Activated T-cell treated with anti-CD3 and anti-CD28 coated beads, Interleukin-2, amount 50 U/mL, for 72 hours (primary cell): ENCODE measurements at places on chromosomes 4 and X. TPM values are rescaled to one million over a fixed set of nuclear protein-coding genes. Genes with fewer than 3 reads are reported as not detected.

GRCh38 chrX:10415306-10416001 lies 204.9 kb downstream of the MID1 start:
- H3K27me3 ChIP-seq: no peaks in the 10 kb centered on the region
- H3K4me3 ChIP-seq: no peak overlapping the region
- no peaks in the 10 kb centered on the region for H3K36me3 ChIP-seq
- no peak overlapping the region for H3K27ac ChIP-seq
- no peak for DNase-seq

DNA sequence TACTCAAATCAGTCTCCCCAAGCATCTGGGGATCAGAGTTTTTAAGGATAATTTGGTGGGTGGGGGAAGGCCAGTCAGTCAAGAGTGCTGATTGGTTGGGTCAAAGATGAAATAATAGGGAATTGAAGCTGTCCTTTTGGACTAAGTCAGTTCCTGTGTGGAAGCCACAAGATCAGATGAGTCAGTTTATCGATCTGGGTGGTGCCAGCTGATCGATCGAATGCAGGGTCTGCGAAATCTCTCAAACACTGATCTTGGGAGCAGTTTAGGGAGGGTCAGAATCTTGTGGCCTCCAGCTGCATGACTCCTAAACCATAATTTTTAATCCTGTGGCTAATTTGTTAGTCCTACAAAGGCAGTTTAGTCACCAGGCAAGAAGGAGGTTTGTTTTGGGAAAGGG lies 17.3 kb upstream of the GLUD2 start:
- no peak for DNase-seq
- no peak overlapping the region for H3K4me3 ChIP-seq
- H3K4me1 ChIP-seq: no peaks in the 10 kb centered on the region
- no peaks in the 10 kb centered on the region for H3K36me3 ChIP-seq
- no peak overlapping the region for H3K27ac ChIP-seq

Gene MAEA
- 38.4 TPM for total RNA-seq

Gene ZDHHC15
- 0.82 TPM for total RNA-seq

- no peaks in the 10 kb centered on the region for H3K36me3 ChIP-seq
- H3K27me3 ChIP-seq: peaks cover 80% of the 10 kb centered on the region
- H3K4me3 ChIP-seq: peak overlapping the region; percentile 17
These were observed 9.5 kb downstream of the GSX2 start for GRCh38 chr4:54109241-54110018.

DNA sequence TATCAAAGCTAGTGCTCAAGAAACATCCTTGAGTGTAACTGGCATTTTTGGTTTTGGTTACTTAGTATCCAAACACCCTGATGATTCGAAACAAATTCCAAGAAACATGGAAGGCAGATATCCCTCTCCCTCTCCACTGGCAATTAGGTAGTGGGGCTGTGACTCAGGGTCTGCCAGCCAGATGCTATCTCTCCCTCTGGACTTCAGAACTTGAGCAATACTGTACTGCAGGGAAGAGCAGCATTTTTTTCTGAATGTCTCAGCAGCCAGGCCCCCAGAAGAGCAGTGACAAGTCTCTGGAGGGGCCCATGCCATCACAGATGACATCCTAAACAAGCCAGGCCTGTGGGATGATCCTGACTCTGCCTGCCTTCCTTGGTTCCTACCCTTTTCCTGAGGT lies 37.3 kb upstream of the BCORL1 start:
- DNase-seq: no peak
- H3K27ac ChIP-seq: no peak overlapping the region
- H3K4me1 ChIP-seq: no peaks in the 10 kb centered on the region
- no peaks in the 10 kb centered on the region for H3K36me3 ChIP-seq
- H3K27me3 ChIP-seq: peaks cover 7% of the 10 kb centered on the region

DNA sequence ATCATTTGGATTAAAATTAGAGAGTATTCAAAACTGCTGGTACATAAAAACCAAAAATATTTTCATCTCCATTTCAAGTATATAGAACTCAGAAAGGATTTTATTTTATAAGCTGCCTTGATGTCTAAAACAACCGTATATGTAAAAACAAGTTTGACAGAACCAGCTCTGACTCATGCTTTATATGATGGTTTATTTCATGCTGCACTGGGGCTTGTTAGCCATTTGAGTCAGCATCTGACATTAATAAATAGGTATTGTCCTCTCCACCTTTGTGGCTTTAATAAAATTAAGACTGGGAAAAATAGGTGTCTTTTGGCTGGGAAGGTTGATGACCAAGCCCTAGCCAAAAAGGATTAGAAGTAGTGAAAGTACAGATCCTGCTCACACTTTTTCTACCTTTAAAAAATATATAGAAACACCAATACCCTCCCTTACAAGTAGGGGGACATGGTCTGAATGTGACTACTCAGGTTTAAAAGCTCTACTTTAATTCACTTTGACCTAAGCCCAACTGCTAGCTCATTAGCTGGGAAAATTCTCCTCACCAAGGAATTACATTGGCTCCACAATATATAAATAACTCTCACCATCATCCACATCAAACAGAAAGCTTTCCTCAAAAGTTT lies 228.1 kb downstream of the ADAMTS3 start:
- H3K4me3 ChIP-seq: no peak overlapping the region
- no peaks in the 10 kb centered on the region for H3K27me3 ChIP-seq
- no peak overlapping the region for H3K27ac ChIP-seq
- H3K4me1 ChIP-seq: no peaks in the 10 kb centered on the region
- no peak for DNase-seq
- H3K36me3 ChIP-seq: no peaks in the 10 kb centered on the region

Gene FAM9B
- total RNA-seq: not detected

- no peak overlapping the region for H3K4me3 ChIP-seq
- H3K27me3 ChIP-seq: peaks cover 23% of the 10 kb centered on the region
- no peaks in the 10 kb centered on the region for H3K36me3 ChIP-seq
- H3K27ac ChIP-seq: no peak overlapping the region
These were observed 167.5 kb upstream of the DGKK start for GRCh38 chrX:50638123-50638522.

DNA sequence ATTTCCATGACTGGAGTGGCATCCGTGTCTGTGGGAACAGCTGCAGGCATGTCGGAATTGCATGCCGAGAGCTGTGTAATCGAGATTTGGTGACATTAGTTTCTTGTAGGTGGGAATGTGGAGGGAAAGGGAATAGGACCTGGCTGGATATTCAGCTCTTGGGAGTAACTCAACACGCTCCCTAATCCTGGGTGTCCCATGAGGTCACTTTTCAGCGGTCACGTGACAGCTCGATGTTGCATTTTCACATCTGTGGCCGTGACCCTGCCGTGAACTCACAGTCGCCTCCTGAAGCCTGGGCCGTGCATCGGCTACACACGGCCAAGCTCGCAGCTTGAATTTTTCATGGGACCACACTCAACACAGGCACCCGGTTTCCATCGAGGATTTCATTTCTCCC lies 25.8 kb upstream of the PSAPL1 start:
- H3K36me3 ChIP-seq: no peaks in the 10 kb centered on the region
- H3K4me3 ChIP-seq: no peak overlapping the region
- no peak for DNase-seq
- no peaks in the 10 kb centered on the region for H3K4me1 ChIP-seq
- H3K27me3 ChIP-seq: no peaks in the 10 kb centered on the region

Gene SLC6A14
- not detected for total RNA-seq

Gene SLC16A2
- 0.36 TPM for total RNA-seq

Gene PF4V1
- total RNA-seq: not detected

GRCh38 chrX:456551-457291 lies 70.0 kb upstream of the PPP2R3B start:
- H3K27ac ChIP-seq: no peak overlapping the region
- H3K4me1 ChIP-seq: no peaks in the 10 kb centered on the region
- no peaks in the 10 kb centered on the region for H3K36me3 ChIP-seq
- DNase-seq: no peak
- peaks cover 15% of the 10 kb centered on the region for H3K27me3 ChIP-seq

- H3K36me3 ChIP-seq: no peaks in the 10 kb centered on the region
- H3K27me3 ChIP-seq: no peaks in the 10 kb centered on the region
- peaks cover 6% of the 10 kb centered on the region for H3K4me1 ChIP-seq
- DNase-seq: no peak
These were observed 176.6 kb upstream of the GALNTL6 start for GRCh38 chr4:171636606-171637005.

Gene ZNF732
- total RNA-seq: not detected

DNA sequence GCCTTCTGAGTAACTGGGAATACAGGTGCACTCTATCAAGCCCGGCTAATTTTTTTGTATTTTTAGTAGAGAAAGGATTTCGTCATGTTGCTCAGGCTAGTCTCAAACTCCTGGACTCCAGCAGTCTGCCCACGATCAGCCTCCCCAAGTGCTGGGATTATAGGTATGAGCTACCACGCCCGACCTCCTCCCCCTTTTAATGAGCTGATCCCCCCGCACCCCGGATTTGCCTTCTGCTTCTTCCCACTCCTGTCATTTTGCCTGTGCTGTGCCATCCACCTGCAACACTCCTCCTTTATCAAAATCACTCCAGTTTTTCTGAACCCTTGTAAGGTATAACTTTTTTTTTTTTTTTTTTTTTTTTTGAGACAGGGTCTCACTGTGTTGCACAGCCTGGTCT lies 33.4 kb downstream of the SPINK2 start:
- no peaks in the 10 kb centered on the region for H3K27me3 ChIP-seq
- H3K27ac ChIP-seq: no peak overlapping the region
- H3K4me1 ChIP-seq: no peaks in the 10 kb centered on the region
- H3K4me3 ChIP-seq: no peak overlapping the region

DNA sequence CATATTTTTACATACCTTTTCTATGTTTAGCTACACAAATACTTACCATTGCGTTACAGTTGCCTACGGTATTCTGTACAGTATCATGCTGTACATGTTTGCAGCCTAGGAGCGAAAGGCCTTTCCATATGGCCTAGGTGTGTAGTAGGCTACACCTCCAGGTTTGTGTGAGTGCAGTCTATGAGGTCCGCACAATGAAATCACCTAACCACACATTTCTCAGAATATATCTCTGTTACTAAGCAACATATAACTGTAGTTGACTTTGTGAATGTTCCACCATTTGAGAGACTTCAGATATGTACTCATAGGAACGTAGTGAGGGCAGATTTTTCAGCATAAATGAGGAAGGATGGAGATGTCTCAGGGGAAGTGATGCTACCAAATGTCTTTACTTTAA lies 62.6 kb downstream of the WWC2 start:
- peaks cover 5% of the 10 kb centered on the region for H3K4me1 ChIP-seq
- no peak overlapping the region for H3K4me3 ChIP-seq
- H3K27ac ChIP-seq: no peak overlapping the region
- H3K36me3 ChIP-seq: no peaks in the 10 kb centered on the region

GRCh38 chr4:105182211-105182610 lies 35.5 kb downstream of the TET2 start:
- no peaks in the 10 kb centered on the region for H3K36me3 ChIP-seq
- no peak overlapping the region for H3K27ac ChIP-seq
- no peak overlapping the region for H3K4me3 ChIP-seq
- no peaks in the 10 kb centered on the region for H3K27me3 ChIP-seq
- H3K4me1 ChIP-seq: peaks cover 58% of the 10 kb centered on the region
